ENCODE measurements at places on chromosomes 12 and 14.

GRCh38 chr14:75732888-75733287 is 71.8 kb downstream of the TTLL5 start:
- no peak for DNase-seq

- no peak for DNase-seq
These were observed 1.1 kb upstream of the KRT77 start for GRCh38 chr12:52704464-52704863.

DNA sequence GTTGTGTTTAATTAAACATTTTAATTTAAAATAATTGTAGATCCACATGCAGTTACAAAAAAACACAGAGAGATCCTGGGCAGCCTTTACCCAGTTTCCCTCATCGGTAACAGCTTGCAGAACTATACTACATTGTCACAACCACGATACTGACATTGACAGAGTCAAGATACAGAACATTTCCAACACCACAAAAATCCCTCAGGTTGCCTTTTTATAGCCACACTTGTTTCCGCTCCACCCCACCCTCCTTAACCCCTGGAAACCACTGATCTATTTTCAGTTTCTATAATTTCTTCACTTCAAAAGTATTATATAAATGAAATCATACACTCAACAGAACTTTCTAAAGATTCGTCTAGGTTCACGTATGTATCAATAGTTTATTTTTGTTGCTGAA is 458.8 kb upstream of the SOX5 start:
- DNase-seq, result no peak

- DNase-seq, result peak; percentile 86
These were observed 116.7 kb downstream of the LMNTD1 start for GRCh38 chr12:25436206-25437030.

- no peak for DNase-seq
These were observed 175.7 kb downstream of the NPAS3 start for GRCh38 chr14:33114331-33114730.

GRCh38 chr12:80681287-80681686 is 26.1 kb upstream of the MYF6 start:
- DNase-seq, result no peak

DNA sequence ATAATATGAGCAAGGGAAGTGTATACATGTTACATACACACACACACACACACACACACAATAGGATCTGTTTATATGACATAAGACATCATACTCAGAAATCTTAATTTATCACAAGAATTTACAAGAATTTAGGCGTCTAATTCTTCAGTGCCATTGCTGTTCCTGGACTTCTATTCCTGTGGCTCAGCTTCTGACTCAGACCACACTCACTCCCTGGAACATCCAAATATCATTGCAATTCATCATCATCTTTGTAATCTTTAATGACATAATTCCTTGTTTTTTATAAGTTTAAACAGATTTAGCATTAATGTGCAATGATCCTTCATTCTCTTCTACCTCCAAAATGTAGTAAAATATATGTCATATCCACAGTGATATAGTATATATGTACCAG is 544.2 kb downstream of the FOXG1 start:
- no peak for DNase-seq

- DNase-seq, result peak; percentile 44
These were observed 1.2 kb downstream of the SRSF9 start for GRCh38 chr12:120468325-120468820.

- peak; percentile 32 for DNase-seq
These were observed 54.5 kb upstream of the FRS2 start for GRCh38 chr12:69415471-69416275.

Measured in Kasumi-1 (cell line).